ENCODE measurements at places on chromosomes 6 and 20.

DNA sequence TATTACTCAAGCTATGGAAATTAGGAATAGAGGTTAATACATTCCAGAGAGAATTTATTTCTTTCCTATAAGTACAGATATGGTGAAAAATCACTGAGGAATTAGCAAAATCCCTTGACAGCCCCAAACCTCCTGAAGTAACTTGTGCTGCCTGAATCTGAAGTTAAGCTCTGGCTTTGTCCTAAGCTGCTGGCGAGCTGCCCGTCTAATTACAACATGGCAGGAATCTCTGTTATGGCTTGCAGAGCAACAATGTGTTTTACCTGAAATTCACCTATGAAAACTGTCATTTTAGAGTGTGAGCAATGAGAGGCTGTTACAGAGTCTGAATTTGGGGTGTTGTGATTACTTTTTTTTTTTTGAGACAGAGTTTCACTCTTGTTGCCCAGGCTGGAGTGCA, 22.5 kb upstream of the IYD start:
- DNase-seq, result no peak

DNA sequence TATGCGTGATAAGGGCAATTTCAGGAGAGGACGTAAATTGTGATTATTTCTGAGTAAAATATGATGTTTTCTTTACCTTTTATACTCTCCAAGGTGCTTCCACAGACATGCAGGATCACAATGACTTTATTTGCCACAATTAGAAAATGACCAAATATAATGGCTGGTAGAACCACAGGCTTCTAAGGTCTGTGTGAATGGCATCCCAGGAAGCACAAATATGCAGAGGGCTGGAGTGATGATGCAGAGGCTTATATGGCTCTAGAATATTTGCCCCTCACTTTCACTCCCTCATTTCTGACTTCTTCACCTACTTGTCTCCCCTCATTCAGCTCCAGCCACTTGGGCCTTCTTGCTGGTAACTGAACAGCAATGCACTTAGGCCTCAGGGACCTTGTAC, 502.1 kb upstream of the MAP3K7 start:
- DNase-seq, result no peak

DNA sequence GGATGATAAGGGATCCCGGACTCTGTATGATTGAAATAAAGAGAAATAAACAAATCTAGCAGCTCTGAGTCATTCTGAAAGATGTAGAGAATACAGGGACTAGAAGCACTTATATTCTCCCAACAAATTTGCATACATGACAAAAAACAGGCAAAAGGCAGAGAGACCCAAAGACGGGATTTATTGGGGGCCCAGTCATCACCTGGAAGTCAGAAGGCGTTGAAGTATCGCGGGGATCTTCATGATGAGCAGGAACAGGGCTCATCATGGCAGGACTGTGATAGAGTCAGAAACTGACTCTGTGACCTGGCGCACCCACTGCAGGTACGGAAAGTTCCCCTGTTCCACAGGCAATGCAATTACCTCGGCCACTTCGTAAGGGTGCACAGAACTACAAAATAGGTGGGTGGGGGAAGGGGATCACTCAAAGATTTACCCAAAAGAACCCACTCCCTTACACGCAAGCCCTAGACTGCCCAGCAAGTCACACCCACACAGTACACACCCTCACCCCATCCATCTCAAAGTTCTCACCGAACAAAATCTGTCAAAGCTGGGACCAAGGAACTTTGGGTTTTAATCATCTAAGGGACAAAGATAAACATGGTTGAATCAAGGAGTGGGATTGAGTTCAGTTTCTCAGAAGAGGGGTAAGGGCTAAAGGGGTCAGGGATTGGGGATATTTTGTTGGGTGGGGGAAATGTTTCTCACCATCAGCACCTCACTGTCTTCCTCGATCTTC, 1.4 kb downstream of the CUTA start:
- DNase-seq, result no peak

DNA sequence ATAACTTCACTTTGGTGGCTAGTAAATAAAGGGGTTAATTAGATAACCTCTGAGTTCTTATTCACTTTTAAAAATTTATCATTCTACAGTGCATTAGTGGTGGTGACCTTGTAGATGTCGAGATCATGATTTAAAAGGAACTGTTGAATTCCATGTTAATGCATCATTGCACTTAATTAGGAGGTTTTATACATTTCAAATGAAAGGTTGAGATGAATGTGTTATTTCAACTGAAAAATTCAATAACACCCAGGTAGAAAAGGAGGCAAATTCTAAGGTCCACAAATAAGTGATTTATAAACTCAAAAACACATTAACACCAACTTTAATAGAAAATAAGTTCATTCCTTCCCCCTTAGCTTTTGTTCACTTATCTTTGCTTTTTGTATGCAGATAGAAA, 58.3 kb upstream of the TMEM170B start:
- no peak for DNase-seq

Data from left forelimb (tissue), 1 donor.